ENCODE measurements at places on chromosomes 2 and 18.

- DNase-seq, result no peak
Measured at GRCh38 chr2:236675051-236675450, 105.4 kb downstream of the ACKR3 start.

DNA sequence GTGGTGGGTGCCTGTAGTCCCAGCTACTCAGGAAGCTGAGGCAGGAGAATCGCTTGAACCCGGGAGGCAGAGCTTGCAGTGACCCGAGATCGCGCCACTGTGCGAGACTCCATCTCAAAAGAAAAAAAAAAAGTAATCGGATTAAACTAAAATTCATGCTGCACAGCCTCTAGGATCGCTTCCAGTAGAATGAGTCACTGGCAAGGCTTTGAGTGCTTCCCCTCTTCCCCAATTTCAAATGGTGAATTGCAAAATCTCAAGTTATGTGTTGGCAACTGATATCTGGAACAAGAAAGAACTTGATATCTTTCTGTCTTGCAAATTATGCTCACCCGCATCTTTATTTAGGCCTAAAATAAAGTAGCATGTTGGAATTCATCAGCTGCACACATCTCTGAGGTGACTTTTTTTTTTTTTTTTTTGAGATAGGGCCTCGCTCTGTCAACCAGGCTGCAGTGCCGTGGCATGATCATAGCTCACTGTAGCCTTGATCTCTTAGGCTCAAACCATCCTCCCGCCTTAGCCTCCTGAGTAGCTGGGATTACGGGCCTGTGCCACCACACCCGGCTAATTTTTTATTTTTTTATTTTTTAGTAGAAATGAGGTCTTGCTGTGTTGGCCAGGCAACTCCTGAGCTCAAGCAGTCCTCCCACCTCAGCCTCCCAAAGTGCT is 12.7 kb downstream of the TTC39C start:
- DNase-seq, result no peak

GRCh38 chr2:74491648-74492544 is 7.5 kb downstream of the LBX2 start:
- DNase-seq, result no peak

DNA sequence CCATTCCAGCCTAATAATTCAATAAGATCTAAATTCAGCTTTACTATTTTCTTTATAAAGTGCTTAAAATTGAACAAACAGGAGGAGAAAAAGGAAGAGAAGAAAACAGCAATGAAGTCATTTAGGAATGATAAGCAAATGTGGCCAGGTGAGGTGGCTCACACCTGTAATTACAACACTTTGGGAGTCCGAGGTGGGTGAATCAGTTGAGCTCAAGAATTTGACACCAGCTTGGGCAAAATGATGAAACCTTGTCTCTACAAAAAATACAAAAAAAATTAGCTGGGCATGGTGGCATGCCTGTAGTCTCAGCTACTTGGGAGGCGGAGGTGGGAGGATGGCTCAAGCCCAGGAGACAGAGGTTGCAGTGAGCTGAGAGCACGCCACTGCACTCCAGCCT is 129.0 kb downstream of the CAMKMT start:
- DNase-seq, result no peak

DNA sequence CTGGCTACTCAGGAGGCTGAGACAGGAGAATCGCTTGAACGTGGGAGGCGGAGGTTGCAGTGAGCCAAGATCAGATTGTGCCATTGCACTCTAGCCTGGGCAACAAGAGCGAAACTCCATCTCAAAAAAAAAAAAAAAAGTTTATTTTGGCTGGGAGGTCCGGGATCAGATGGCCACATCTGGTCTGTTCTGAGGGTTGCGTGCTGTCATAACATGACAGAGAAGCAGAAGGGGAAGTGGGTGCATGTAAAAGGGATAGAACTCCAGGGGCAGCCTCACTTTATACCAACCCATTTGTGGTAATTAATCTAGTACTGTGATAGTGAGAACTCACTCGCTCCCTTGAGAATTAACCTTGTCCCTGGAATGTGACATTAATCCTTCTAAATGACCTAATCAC is 101.2 kb downstream of the PTPN4 start:
- DNase-seq, result no peak

- DNase-seq, result no peak
Measured at GRCh38 chr18:13444430-13445240, 226.1 kb downstream of the LDLRAD4 start.

GRCh38 chr18:45054636-45055035 is 373.9 kb downstream of the SETBP1 start:
- no peak for DNase-seq

DNA sequence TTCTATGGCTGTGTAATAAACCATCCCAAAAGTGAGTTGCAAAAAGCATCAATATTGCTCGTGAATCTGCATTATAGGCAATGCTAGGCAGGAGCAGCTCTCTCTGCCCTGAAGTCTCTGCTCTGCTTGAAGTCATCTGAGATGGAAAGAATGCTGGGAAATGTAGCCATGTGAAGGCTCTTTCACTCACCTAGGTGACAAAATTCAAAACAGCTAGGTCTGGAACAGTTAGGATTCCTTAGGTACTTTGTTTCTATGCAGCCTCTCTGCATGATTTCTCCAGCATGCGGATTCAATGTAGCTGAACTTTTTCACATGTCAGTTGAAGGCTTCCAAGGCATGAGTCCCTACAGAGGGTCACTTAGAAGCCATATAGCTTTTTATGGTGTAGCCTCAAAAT is 1383.7 kb downstream of the LRP1B start:
- no peak for DNase-seq

- DNase-seq, result no peak
Measured at GRCh38 chr2:162885281-162886070, 46.9 kb upstream of the KCNH7 start.

- no peak for DNase-seq
Measured at GRCh38 chr2:62435720-62436119, 70.3 kb downstream of the TMEM17 start.

GRCh38 chr2:98810588-98810928 is 79.6 kb upstream of the MGAT4A start:
- DNase-seq, result no peak

DNA sequence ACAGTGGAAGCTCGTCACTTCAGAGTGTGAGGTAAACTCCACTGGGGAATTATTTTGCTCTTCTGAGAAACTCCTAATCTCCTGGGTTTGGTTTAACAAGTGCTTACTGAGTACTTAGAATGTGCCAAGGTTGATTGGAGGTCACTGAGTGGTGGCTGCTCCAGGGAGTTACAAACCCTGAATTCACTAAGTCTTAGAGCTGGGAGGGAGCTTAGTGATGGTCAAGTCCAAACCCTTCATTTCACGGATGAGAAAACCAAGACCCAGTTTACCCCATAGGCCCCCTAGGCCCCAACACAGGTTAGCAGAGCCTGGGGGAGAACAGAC is 52.0 kb downstream of the SLC4A5 start:
- no peak for DNase-seq

GRCh38 chr2:55511508-55512124 is 7.9 kb upstream of the CFAP36 start:
- DNase-seq, result no peak

DNA sequence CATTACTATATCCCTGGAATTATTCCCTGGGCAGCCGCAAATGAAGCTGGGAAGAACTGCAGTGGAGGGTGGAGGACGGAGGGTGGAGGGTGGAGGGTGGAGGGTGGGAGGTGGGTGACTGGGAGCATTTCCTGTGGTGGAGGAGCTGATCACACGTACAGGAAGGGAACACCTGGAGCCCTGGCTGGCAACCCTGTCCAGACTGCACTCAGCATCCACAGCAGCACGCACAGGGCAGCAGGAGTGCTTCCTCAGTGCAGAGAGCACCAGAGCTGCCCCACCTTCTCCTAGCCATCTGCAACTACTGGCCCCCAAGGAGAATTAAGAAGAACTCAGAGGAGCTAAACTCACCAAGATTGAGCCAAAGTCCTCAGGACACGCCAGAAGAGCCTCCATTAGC is 249.9 kb downstream of the EIPR1 start:
- peak; percentile 64 for DNase-seq

- DNase-seq, result no peak
Measured at GRCh38 chr18:11027862-11028261, 121.5 kb downstream of the PIEZO2 start.

- DNase-seq, result no peak
Measured at GRCh38 chr2:172091761-172092566, 6.7 kb downstream of the DLX1 start.

DNA sequence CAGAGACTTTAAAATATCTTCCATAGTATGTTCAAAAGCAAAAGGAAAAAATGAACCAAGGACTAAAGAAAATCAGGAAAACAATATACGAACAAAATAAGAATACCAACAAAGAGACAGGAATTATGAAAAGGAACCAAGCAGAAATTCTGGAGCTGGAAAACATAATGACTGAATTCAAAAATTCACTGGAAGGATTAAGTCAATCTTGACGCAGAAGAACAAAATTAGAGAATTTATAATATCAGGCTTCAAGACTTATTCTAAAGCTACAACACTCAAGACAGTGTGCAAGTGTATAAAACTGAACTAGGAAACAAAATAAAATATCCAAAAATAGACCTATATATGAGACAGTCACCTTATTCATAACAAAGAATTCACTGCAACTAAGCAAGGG is 56.9 kb upstream of the GYPC start:
- DNase-seq, result no peak

DNA sequence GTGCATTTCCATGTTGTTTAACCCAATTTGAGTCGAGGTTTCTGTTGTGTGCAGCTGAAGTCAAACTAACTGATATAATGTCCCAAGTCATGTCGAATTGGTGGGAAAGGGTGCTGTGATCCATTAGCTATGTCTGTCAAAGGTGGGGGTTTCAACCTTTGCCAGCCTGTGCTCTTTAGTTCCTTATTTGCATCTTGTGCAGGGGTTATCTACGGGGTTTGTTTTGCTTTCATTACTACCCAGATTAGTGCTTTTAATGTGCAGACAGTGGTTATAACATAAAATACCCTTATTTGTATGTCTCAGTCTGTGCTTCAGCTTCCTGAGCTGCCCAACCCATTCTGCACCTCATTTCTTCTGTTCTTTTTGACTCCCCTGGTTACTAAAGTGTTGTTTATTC is 271.9 kb upstream of the CXCR4 start:
- no peak for DNase-seq

GRCh38 chr18:24268784-24269550 is 128.7 kb downstream of the OSBPL1A start:
- DNase-seq, result no peak

DNA sequence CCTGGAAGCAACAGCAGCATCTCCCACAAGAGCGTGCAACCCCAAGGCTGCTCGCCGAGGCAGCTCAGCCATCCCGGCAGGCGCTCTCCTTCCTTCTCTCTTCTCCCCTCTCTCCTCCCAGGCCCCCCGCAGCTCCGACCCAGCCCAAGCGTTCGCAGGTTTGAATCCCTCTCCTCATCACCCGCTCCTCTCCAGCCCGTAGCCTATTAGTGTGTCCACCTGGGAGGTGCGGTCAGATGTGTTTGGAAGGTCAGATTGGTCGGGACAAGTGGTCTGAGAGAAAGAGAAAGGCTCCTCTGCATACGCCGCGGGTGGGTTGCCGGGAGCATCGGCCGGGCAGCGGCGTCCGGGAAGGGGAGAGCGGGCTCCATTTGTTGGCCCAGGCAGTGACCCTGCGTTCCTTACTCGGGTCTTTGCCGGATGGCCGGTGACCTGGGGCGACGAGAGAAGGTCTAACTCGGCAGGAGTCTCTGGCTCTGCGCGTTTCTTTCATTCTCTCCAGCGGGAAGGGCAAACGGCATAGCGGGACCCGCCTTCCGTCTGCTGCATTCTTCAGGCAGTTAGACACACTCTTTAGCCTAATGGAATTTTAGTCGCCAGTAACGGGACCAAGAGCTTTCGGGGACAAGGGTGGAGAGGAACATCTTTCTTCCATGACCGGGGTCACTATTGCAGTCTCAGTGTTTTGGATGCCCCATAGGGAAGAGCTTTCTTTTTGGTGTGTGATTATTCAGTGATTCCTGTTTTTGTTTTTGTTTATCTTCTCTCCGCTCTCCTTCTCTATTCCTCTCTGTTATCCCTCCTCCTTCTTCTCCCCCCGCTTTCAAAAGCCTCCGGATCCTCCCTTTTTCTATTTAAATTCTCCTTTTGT is 1.1 kb upstream of the TMEFF2 start:
- no peak for DNase-seq

DNA sequence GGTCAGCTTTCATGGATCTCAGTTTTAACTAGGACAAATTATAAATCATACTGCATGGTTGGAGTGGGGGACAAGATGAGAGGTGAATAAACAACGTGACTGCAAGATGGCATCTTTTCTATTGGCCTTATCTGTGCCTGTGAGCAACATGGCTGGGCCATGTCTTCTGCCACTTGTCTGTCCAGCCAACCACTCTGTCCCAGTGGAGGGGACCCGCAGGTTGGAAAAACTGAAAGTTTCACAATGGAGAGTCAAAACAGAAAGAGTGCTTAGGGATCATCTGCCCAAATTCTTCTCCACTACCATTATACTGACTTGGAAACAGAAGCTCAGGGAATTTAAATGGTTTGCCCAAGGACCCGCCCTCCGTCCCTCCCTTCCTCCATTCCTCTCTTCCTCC is 104.1 kb downstream of the ALK start:
- DNase-seq, result no peak

- peak; percentile 62 for DNase-seq
Measured at GRCh38 chr2:218806346-218806978, 24.5 kb downstream of the CYP27A1 start.

- DNase-seq, result no peak
Measured at GRCh38 chr2:158213773-158214172, 112.1 kb downstream of the UPP2 start.

- no peak for DNase-seq
Measured at GRCh38 chr18:4405965-4406364, 49.1 kb downstream of the DLGAP1 start.

DNA sequence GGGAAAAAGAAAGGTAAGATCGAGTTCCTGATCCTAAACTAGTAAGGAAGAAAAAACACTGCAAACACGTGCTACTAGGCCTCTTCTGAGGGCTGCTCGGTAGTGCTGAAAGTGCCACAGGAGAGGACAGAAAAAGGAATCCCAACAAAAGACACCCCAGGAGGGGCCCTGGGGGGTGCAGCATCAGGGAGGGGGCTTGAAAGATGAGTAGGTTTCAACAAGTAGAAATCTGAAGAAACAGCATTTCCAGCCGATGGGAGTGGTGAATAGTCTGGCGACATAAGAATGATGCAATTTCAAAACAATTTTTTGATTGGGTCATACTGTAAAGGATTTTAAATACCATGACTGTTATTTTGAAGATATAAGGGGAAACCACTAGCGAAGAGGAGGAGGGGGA is 98.6 kb downstream of the NOL10 start:
- DNase-seq, result no peak

- DNase-seq, result no peak
Measured at GRCh38 chr18:42883169-42883568, 232.3 kb downstream of the RIT2 start.
